NCI-H2171 (cell line): ENCODE measurements at places on chromosomes 12 and 14.

- no peak for DNase-seq
Observed at GRCh38 chr14:23620177-23620702, 15.9 kb upstream of the DHRS2 start.

- DNase-seq: no peak
Observed at GRCh38 chr12:30913323-30913722, 13.2 kb upstream of the TSPAN11 start.

GRCh38 chr12:119181944-119182343, 3.2 kb downstream of the HSPB8 start:
- DNase-seq: no peak

DNA sequence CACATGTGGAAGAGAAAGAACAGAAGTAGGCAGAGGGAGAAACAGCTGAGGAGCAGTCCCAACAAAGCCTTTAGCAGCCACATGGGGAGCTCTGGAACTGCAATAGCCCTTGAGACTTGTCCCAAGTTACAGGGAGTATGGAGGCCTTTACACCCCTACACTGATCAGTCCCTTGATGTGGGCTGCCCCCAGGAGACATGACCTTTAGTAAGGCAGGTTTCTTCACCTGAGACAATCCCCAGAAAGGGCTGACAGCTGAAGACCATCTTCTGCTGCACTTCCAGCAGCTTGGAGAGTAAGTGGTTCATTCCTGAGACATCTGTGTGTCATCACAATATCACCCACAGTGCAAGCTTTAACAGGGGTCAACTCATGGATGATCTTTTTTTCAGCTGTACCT, 8.6 kb upstream of the SNAPC1 start:
- DNase-seq: no peak

DNA sequence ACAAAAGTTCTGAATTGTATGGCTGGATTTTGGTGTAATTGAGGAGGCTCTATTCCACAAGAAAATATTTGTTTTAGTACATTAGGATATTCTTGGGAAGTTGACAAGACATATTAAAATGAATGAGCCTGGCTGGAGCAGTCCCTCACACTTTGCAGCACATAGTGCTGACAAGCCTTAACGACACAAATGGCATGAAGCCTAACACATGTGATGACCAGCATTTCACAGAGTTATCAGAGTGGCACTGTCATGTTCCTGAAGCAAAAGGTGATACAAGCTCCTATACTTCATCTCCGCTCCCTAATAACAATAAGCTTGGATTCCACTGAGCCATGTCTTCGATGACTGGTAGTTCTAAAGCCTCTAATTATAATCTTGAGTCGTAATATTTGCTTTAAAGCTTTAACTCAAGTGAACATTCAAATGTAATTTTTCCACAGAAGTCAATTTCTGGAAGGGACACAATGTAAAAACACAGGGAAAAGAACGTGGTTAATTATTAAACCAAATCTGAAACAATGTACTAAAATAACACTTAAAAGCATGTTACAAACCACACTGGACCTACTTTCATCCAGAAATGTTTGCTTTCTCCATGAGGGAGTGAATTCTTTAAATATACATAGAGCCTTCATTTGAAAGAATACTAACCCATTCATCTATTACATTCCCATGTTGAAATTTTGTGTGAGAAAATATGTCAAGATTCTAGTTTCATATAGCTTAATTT, 49.6 kb downstream of the GRIP1 start:
- no peak for DNase-seq
